ENCODE measurements at places on chromosomes 5 and 9.

DNA sequence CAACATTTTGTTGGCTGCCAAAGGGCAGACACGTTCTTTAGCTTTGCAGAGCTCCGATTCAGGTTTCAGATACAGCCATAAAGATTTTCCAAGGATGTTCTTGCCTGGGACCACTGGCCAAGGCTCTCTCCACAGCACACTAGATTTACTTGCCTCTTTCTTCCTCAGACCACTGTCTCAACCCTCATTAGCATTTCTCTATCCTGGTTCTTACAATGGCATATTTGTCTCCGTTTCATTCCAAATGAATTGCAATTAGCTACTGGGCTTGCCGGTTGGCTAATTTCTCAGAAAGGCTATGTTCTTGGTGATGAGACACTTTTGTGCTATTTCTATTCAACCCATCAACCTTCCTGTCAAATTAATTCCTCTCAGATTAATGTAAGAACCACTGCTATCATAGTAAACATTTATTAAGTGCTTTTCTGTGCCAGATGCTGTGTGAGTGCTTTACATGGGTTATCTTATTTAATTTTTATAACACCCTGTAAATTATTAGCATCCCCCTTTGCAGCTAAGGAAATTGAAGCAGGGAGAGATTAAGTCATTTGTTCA is 118.4 kb upstream of the NR3C1 start:
- no peak for DNase-seq

DNA sequence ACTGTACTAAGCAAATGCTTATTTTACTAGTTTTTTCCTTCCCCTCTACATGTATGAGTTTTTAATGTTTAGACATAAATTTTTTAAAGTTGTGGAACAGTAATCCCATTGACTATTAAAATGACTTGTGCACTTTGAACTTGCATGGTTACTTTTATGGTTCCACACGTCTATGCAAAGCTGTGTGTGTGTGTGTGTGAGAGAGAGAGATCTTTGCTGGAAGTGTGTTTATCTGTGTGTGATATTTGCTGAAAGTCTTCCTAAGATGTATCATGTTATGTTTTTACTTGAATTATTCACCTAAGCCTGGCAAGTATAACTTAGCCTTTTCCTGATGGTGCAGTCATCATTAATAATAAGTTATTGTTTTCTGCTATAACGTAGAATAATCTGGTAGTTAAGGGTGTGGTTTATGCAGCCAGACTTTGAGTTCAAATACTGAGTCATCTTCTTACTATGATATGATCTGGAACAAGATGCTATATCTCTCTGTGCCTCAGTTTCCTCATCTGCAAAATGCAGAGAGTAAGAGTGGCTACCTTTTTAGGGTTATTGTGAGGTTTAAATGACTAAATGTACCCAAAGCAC is 138.6 kb downstream of the SMARCA2 start:
- DNase-seq: no peak

DNA sequence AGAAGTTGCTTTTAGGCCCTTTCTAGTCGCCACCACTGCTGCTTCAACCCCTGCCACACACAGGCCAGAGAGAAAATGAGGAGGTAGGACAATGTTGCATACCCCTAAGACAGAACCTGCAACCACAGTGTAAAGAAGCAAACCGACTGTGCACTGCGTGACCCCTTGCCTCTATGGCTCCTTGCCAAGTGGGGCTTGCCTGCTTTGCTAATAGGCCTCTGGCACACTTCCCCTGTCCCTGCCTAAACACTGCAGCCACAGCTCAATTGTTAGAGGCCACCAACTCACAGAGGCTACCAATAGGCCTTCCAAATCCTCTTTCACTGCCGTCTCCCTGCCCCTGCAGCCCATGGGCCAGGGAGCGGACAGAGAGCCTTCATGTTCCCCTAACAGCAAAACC is 280.1 kb downstream of the CDH10 start:
- no peak for DNase-seq

DNA sequence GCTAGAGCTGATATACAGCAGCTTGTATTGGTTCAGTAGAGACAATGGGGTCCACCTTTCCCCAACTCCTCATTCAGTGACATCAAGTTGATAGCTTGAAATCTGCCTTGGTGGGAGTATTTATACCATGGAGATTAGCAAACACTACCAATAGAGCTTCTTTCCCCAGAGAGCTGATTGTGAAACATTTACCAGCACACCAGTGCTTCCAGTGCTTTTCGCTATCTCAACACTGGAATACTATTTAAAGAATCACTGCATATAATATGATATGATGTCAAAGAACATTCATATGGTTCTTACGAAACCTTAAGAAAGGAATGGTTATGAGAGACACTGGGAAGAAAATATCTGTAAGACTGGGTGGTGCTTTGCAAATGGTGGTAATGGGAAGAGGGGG is 21.8 kb upstream of the RNF145 start:
- no peak for DNase-seq

GRCh38 chr9:126583144-126583760 is 30.5 kb upstream of the LMX1B start:
- no peak for DNase-seq

- no peak for DNase-seq
Observed at GRCh38 chr9:136409557-136410455, 608 bp downstream of the ENTR1 start.

DNA sequence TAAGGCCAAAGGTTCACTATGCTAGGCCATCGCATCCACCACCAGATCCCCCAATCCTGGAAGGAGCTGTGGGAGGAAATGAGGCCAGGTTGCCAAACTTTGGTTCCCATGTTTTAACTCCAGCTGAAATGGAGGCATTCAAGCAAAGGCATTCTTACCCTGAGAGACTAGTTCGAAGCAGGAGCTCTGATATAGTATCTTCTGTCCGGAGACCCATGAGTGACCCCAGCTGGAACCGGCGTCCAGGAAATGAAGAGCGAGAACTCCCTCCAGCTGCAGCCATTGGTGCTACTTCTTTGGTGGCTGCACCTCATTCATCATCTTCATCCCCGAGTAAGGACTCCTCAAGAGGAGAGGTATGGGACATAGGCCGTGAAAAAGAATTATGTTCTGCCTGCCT is 75.6 kb downstream of the GAPVD1 start:
- no peak for DNase-seq

GRCh38 chr9:105511446-105511845 is 46.5 kb upstream of the FKTN start:
- DNase-seq: no peak

- DNase-seq: no peak
Observed at GRCh38 chr5:75668445-75668844, 48.8 kb downstream of the POC5 start.

DNA sequence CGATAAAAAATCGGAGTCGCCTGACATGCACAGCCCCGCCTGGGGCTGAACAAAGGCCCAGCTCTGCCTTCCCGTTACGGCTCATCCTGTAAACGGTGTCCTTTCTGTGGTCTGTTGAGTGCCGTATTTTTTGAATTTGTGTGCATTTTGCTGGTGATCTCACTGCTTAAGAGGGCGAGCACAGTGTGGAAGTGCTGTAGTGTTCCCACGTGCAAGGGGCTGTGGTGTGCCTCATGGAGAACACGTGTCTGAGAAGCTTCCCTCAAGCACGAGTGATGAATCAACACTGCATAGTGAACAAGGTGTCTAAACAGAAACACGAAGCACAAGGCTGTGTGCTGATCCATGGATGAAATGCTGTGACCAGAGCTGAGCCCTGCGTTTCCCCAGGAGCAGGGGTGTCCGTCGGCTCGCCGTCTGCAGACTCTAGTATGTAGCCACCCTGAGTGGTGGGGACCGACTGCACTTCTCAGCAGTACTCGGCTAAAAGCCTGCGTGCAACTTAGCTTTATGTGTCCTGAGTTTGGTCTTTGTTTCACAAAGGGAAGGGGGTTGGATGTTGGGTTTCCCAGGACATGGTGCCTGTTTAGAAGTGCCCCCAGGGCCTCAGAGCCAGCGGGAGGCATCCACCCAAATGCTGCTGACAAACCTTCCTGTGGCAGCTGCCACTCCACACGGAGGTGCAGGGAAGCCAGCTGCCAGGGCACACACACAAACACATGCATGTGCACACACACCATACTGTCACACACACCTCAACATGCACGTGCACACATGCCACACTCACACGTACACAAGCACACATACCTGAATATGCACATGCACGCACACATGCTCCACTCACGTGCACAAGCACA is 77.2 kb upstream of the IRX4 start:
- no peak for DNase-seq

All from substantia nigra (tissue), 51 donors.